CD4-positive, alpha-beta T cell treated with Interferon alpha-2 for 1 hour (primary cell): ENCODE measurements at places on chromosomes 1 and 21.

GRCh38 chr1:224542783-224543440 is 73.2 kb upstream of the CNIH3 start:
- peak; percentile 5 for DNase-seq

- no peak for DNase-seq
These were observed 11.4 kb downstream of the PRPF3 start for GRCh38 chr1:150332651-150333290.

DNA sequence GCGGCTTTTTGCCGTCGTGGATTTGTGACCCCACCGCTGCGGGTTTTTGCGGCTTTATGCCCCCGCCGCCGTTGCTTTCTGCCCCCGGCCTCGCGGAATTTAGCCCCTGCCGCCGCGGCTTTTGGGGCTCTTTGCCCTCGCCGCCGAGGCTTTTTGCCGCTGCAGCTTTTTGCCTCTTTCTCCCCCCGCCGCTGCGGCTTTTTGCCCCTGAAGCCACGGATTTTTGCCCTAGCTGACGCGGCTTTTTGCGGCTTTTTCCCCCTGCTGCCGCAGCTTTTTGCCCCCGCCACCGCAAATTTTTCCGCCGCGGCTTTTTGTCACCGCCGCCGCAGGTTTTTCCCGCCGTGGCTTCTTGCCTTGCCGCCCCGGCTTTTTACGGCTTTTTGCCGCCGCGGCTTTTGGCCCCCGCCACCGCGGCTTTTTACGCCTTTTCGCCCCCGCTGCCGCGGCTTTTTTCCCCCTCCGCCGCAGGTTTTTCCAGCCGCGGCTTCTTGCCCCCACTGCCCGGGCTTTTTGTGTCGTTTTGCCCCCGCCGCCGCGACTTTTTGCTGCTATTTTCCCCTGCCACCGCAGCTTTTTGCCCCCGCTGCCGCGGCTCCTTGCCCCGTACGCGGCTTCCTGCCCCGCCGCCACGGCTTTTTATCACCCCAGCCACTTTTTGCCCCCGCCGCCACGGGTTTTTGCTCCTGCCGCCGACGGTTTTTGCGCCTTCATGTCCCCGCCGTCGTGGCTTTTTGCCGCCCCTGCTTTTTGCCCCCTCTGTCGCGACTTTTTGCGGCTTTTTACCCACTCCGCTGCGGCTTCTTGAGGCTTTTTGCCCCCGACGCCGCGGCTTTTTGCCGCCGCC is 3933.6 kb downstream of the SRGAP2C start:
- DNase-seq, result no peak

- peak; percentile 1 for DNase-seq
These were observed 67.3 kb upstream of the AKT3 start for GRCh38 chr1:243917177-243917862.

- no peak for DNase-seq
These were observed 572.0 kb downstream of the PTPRU start for GRCh38 chr1:29808141-29808995.

DNA sequence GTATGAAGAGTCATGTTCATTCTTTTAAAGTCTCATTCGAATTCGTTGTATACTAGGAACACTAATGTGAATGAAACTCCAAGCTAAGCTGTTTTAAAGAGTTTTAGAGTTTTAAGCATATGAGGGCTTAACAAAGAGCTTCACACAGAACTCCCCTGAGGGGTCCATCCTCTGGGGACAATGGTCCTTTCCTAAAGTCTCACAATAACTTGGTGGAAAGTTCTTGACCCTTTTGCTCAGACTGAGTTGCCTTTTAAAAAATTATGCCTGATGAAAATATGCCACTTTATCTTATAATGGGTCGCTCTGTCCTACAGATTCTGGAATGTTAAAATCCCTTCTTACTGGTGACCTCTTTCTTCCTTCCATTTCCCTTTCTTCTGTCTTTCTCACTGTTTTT is 64.3 kb downstream of the RGL1 start:
- no peak for DNase-seq
